ENCODE measurements at places on chromosomes 4 and X. TPM values are rescaled to one million over a fixed set of nuclear protein-coding genes. Genes with fewer than 3 reads are reported as not detected.

- H3K4me1 ChIP-seq, result no peaks in the 10 kb centered on the region
- no peak overlapping the region for H3K4me3 ChIP-seq
- no peak for DNase-seq
- H3K36me3 ChIP-seq, result no peaks in the 10 kb centered on the region
- H3K27me3 ChIP-seq, result no peaks in the 10 kb centered on the region
Observed at GRCh38 chrX:135625995-135626394, 87.4 kb upstream of the CT45A1 start.

- no peak overlapping the region for H3K27ac ChIP-seq
- H3K27me3 ChIP-seq, result no peaks in the 10 kb centered on the region
- no peaks in the 10 kb centered on the region for H3K36me3 ChIP-seq
- H3K4me3 ChIP-seq, result no peak overlapping the region
Observed at GRCh38 chr4:26050212-26050643, 136.2 kb downstream of the SMIM20 start.

- no peak overlapping the region for H3K27ac ChIP-seq
- no peak overlapping the region for H3K4me3 ChIP-seq
- no peaks in the 10 kb centered on the region for H3K36me3 ChIP-seq
- no peaks in the 10 kb centered on the region for H3K27me3 ChIP-seq
- DNase-seq, result no peak
Observed at GRCh38 chr4:142866685-142867084, 20.6 kb upstream of the INPP4B start.

DNA sequence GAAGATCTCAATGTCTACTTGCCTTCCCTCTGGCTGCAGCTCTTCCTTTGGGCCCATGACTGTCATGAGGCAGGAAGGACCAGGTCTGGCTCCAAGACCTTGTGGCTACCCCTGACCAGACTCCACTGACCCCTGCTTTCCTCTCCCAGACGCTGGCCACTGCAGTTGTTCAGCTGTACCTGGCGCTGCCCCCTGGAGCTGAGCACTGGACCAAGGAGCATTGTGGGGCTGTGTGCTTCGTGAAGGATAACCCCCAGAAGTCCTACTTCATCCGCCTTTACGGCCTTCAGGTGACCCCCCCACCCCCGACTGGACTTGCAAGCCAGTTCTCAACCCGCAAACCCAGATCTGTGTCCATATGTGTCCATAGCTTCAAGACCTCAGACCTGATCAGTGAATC is 535 bp downstream of the WAS start:
- no peak overlapping the region for H3K27ac ChIP-seq
- no peaks in the 10 kb centered on the region for H3K27me3 ChIP-seq
- H3K4me1 ChIP-seq, result no peaks in the 10 kb centered on the region
- peak overlapping the region; percentile 11 for H3K4me3 ChIP-seq
- no peaks in the 10 kb centered on the region for H3K36me3 ChIP-seq
- DNase-seq, result no peak

DNA sequence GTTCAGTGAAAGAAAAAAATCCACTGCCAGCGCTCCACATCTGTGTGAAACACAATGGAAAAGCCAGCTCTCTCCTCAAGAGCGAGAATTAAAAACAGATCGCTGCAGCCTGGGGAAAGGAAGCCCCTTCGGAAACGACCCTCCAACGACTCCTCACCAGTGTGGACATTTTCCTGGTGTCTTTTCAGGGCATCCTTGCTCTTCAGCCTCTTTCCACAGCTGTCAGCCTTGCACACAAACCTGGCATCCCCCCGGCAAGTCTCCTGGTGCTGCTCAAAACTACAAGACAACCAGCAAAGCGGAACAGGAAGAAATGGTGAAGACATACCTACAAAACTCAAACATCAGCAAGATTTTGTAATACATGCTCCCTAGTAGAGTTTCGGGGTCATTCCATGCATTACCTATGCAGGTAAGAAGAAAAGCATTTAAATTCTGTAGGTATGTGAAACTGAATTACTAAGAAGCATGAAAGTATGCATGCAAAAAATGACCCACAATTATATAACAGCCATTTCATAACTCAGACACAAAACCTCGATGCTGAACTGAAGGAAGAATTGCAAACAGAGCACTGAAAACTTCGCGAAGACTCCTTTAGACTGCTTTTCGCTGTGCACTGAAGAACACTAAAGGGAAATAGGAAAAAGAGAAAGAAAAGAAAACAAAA is 106.1 kb downstream of the PRDM5 start:
- DNase-seq, result no peak
- H3K4me1 ChIP-seq, result no peaks in the 10 kb centered on the region
- no peak overlapping the region for H3K4me3 ChIP-seq
- peaks cover 12% of the 10 kb centered on the region for H3K36me3 ChIP-seq

GRCh38 chrX:72609313-72609712 is 36.7 kb upstream of the HDAC8 start:
- H3K27ac ChIP-seq, result no peak overlapping the region
- H3K27me3 ChIP-seq, result no peaks in the 10 kb centered on the region
- H3K4me1 ChIP-seq, result no peaks in the 10 kb centered on the region
- no peaks in the 10 kb centered on the region for H3K36me3 ChIP-seq
- DNase-seq, result no peak
- H3K4me3 ChIP-seq, result no peak overlapping the region

GRCh38 chr4:82787342-82787741 is 11.3 kb downstream of the SCD5 start:
- peaks cover 57% of the 10 kb centered on the region for H3K4me1 ChIP-seq
- no peaks in the 10 kb centered on the region for H3K36me3 ChIP-seq
- H3K4me3 ChIP-seq, result no peak overlapping the region
- H3K27ac ChIP-seq, result no peak overlapping the region
- DNase-seq, result no peak
- no peaks in the 10 kb centered on the region for H3K27me3 ChIP-seq

GRCh38 chrX:86845101-86845500 is 672.5 kb upstream of the KLHL4 start:
- no peaks in the 10 kb centered on the region for H3K4me1 ChIP-seq
- no peaks in the 10 kb centered on the region for H3K36me3 ChIP-seq
- no peaks in the 10 kb centered on the region for H3K27me3 ChIP-seq
- DNase-seq, result no peak
- H3K27ac ChIP-seq, result no peak overlapping the region

- no peak overlapping the region for H3K27ac ChIP-seq
- DNase-seq, result no peak
Observed at GRCh38 chrX:130772105-130772775, 130.8 kb downstream of the ENOX2 start.

DNA sequence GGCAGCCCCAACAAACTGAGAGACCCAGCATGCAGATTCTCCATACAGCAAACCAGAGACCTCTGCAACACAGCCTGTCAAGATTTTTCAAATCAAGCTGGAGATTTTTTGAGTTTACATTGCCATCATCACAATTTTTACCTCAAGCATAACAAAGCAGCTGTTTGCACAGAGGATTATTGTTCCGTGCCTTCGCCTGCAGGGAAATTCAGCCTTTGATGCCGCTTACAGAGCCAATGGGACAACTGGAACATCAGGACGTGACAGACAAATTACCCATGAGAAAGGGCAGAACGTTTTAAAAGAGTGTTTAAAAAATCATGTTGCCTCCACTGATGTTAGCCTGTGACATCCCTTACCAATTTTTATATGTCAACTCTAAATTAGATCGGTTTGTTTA is 363.7 kb downstream of the FBXW7 start:
- H3K4me1 ChIP-seq, result no peaks in the 10 kb centered on the region
- no peak for DNase-seq
- H3K27me3 ChIP-seq, result no peaks in the 10 kb centered on the region
- no peak overlapping the region for H3K4me3 ChIP-seq

GRCh38 chr4:174537634-174538033 is 15.3 kb upstream of the HPGD start:
- no peaks in the 10 kb centered on the region for H3K27me3 ChIP-seq
- no peaks in the 10 kb centered on the region for H3K36me3 ChIP-seq
- H3K4me3 ChIP-seq, result no peak overlapping the region
- no peak overlapping the region for H3K27ac ChIP-seq
- DNase-seq, result no peak
- H3K4me1 ChIP-seq, result no peaks in the 10 kb centered on the region

DNA sequence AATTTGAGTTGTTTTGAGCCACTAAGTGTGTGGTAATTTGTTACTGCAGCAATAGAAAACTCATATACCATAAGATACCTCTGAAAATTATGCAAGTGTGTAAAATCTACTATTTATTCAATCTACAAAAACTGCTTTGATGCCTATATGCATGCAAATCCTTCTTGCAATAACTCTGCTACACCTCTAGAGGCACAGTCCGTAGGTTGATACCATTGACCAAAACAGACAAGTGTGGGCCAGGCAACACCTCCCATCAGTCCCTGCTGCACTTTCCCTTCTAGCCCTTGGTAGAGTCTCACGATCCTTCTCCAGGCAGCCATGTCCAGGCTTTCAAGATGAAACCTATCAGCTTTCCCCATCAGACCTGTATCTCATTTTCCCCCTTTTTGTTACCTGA is 48.8 kb upstream of the FAM9A start:
- DNase-seq, result no peak
- H3K4me1 ChIP-seq, result no peaks in the 10 kb centered on the region
- H3K27me3 ChIP-seq, result no peaks in the 10 kb centered on the region
- no peak overlapping the region for H3K4me3 ChIP-seq
- H3K27ac ChIP-seq, result no peak overlapping the region

GRCh38 chr4:173288296-173288695 is 45.9 kb downstream of the HMGB2 start:
- H3K4me3 ChIP-seq, result no peak overlapping the region
- H3K27me3 ChIP-seq, result no peaks in the 10 kb centered on the region
- no peaks in the 10 kb centered on the region for H3K36me3 ChIP-seq

- H3K27me3 ChIP-seq, result no peaks in the 10 kb centered on the region
- H3K27ac ChIP-seq, result peak overlapping the region; percentile 38
- H3K36me3 ChIP-seq, result peaks cover 5% of the 10 kb centered on the region
- peak; percentile 86 for DNase-seq
- H3K4me3 ChIP-seq, result peak overlapping the region; percentile 50
Observed at GRCh38 chr4:1309261-1310010, 19.7 kb downstream of the MAEA start.

- H3K27me3 ChIP-seq, result no peaks in the 10 kb centered on the region
- no peaks in the 10 kb centered on the region for H3K36me3 ChIP-seq
- no peak overlapping the region for H3K27ac ChIP-seq
- H3K4me3 ChIP-seq, result no peak overlapping the region
Observed at GRCh38 chr4:3344596-3344995, 51.8 kb downstream of the RGS12 start.

GRCh38 chr4:139907001-139907809 is 241.6 kb downstream of the MGST2 start:
- H3K4me1 ChIP-seq, result peaks cover 31% of the 10 kb centered on the region
- H3K27me3 ChIP-seq, result no peaks in the 10 kb centered on the region
- H3K4me3 ChIP-seq, result no peak overlapping the region
- DNase-seq, result no peak

DNA sequence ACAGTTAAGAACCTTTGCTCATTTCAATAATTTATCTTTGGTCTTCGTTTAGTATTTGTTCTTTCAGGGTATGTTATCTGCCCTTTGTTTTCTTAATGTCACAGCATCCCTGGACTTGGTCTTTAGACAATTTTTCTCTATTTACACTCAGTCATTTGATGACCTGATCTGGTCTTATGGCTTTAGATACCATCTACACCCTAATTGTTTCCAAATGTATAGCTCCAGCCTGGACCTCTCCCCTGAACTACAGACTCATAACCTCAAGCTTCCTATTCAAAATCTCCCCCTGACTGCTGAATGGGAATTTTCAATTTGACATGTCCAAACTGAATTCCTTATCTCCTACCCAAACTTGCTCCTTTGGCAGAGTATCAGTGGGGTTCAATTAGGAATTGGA is 3.7 kb upstream of the SUPT20HL2 start:
- no peak overlapping the region for H3K4me3 ChIP-seq
- H3K36me3 ChIP-seq, result no peaks in the 10 kb centered on the region
- no peak for DNase-seq
- H3K27ac ChIP-seq, result no peak overlapping the region
- H3K27me3 ChIP-seq, result no peaks in the 10 kb centered on the region

DNA sequence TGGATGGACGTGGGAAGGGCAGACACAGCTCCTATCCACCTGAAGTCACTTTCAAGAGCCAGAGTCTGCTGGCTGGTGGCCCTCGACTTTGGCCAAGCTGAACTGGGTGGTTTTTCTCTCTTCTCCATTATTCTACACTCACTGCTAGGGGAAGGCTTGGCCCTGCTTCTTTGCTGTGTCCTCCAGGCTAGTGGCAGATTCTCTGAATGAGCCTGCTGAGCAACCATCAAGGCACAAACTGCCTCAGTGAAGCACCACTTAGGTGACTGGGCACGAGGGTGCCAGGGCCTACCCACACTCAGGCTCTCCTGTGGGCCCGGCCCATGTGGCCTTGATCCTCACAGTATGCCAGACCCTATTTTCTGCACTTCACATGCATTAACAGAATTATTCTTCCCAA is 92.0 kb downstream of the PJA1 start:
- no peak overlapping the region for H3K27ac ChIP-seq
- H3K4me3 ChIP-seq, result no peak overlapping the region
- H3K4me1 ChIP-seq, result no peaks in the 10 kb centered on the region
- H3K27me3 ChIP-seq, result no peaks in the 10 kb centered on the region
- DNase-seq, result no peak

DNA sequence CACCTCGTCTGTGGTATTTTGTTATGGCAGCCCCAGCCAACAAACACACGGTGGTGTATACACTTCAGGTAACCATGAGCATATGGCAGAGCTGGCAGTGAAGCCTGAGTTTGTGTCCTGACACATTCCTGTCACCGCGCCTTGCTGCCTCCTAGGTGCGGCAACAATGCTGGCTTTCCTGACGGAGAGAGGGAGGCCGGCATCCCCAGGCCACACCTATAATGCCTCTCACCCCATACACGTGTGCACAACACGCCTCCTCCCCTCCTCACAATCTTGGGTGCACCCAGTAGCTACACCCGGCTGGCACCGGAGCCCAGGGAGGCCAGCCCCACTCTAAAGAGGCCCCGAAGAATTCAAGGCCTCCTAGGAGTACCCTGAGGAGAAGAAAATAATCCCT is 158.5 kb downstream of the NSUN7 start:
- no peaks in the 10 kb centered on the region for H3K27me3 ChIP-seq
- H3K27ac ChIP-seq, result no peak overlapping the region
- DNase-seq, result no peak
- H3K4me1 ChIP-seq, result peaks cover 19% of the 10 kb centered on the region
- no peak overlapping the region for H3K4me3 ChIP-seq

DNA sequence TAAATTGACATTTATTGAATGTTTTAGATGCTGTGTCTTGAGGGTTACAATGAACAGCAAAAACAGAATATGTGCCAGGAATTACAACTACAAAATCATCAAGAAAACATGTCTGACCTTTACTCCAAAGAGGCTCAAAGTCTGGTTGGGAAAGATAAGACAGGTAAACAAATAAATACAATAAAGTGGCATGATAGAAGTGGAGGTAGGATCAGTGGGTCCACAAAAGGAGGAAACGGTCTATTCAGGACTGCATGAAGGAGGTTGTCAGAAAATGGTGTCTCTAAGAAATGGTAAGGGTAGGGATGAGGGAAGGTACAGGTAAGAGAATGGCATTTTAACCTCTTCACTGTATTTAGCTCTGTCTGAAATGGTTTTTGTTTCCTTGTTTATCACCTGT is 3.8 kb downstream of the ARHGEF38 start:
- DNase-seq, result no peak
- H3K4me3 ChIP-seq, result no peak overlapping the region
- H3K36me3 ChIP-seq, result no peaks in the 10 kb centered on the region
- H3K27ac ChIP-seq, result no peak overlapping the region
- H3K27me3 ChIP-seq, result no peaks in the 10 kb centered on the region

GRCh38 chrX:123801901-123802300 is 58.0 kb upstream of the XIAP start:
- no peaks in the 10 kb centered on the region for H3K36me3 ChIP-seq
- no peaks in the 10 kb centered on the region for H3K4me1 ChIP-seq
- no peak for DNase-seq
- no peak overlapping the region for H3K4me3 ChIP-seq
- no peak overlapping the region for H3K27ac ChIP-seq

Gene DGKK
- total RNA-seq, result 0.02 TPM

Gene MAD2L1
- total RNA-seq, result 1.2 TPM

Gene SCARB2
- 99.8 TPM for total RNA-seq

Gene RAB40A
- total RNA-seq, result 0.17 TPM

Gene PCDH11X
- total RNA-seq, result not detected

Gene CHIC2
- total RNA-seq, result 7.3 TPM

Gene TLR2
- total RNA-seq, result 3.0 TPM

Gene ARR3
- not detected for total RNA-seq
